ENCODE measurements at places on chromosomes 4 and X. TPM values are rescaled to one million over a fixed set of nuclear protein-coding genes. Genes with fewer than 3 reads are reported as not detected.
A peak's percentile ranks its signal among the peaks of the same experiment; 100 is the strongest.

- H3K4me3 ChIP-seq: peak overlapping the region; percentile 88
- peak overlapping the region; percentile 96 for H3K27ac ChIP-seq
- DNase-seq: peak; percentile 34
- no peaks in the 10 kb centered on the region for H3K36me3 ChIP-seq
Observed at GRCh38 chr4:148443512-148444295, 1.5 kb upstream of the NR3C2 start.

- no peaks in the 10 kb centered on the region for H3K27me3 ChIP-seq
- DNase-seq: no peak
- H3K4me1 ChIP-seq: no peaks in the 10 kb centered on the region
- no peaks in the 10 kb centered on the region for H3K36me3 ChIP-seq
Observed at GRCh38 chr4:124883632-124884031, 171.1 kb upstream of the ANKRD50 start.

Gene RAI2
- 0.55 TPM for total RNA-seq

DNA sequence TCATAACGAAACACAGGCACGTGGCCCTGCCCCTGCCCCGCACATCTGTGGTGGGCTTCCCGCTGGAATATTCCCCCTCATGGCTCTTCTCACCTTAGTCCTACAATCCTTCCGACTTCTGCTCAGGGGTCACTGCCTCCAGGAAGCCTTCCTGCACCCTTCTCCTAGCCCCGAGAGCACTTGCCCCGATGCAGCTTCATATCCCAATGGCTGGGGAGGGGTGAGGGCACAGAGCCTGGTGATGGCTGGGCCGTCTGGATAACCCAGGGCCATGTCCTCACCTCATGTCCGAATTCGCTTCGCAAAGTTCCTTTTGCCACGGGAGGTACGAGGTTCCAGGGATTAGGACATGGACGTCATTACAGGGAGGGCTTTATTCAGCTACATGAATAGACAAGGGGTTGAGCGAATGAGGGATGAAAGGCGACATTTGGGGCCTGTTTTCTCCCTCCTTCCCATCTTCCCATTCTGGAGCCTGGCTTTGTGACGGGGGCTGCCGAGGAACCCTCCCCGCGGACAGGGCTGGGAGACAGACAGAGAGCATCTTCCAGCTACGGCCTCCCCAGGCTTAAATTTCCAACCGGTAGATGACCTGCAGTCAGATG is 35.5 kb upstream of the HMX1 start:
- H3K27me3 ChIP-seq: no peaks in the 10 kb centered on the region
- H3K36me3 ChIP-seq: no peaks in the 10 kb centered on the region
- H3K27ac ChIP-seq: no peak overlapping the region
- no peak for DNase-seq

DNA sequence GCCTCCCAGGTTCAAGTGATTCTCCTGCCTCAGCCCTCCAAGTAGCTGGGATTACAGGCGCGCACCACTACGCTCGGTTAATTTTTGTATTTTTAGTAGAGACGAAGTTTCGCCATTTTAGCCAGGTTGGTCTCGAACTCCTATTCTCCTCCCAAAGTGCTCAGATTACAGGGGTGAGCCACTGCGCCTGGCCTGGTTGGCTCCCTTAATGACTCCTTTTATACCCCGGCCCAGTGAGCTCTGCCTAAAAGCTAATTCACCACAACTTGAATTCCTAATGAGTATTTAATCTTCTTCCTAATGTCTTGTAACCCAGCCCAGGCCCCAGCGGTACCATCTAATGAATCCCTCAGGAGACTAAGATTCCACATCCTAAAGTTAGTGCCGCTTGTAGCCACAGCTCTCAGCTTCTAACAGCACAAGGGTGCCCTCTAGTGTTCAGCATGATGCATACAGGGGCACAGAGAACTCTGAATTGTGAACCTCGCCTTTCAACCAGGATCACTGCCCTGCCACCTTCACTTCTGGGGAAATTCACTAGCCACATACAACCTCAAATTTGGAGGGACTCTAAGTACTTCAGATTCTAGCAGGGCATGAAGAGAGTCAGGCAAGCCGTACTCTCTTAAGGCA is 89.5 kb downstream of the OR13H1 start:
- no peaks in the 10 kb centered on the region for H3K27me3 ChIP-seq
- no peak overlapping the region for H3K4me3 ChIP-seq
- H3K27ac ChIP-seq: no peak overlapping the region
- peak; percentile 36 for DNase-seq
